Lower lobe of right lung (tissue), 2 donors: ENCODE measurements at places on chromosomes 7 and 10. TPM values are rescaled to one million over a fixed set of nuclear protein-coding genes. Genes with fewer than 3 reads are reported as not detected.

- no peaks in the 10 kb centered on the region for H3K4me1 ChIP-seq
- H3K27me3 ChIP-seq = no peaks in the 10 kb centered on the region
- H3K4me3 ChIP-seq = no peak overlapping the region
- no peak overlapping the region for H3K27ac ChIP-seq
- peaks cover 24% of the 10 kb centered on the region for H3K36me3 ChIP-seq
- no peak for DNase-seq
Observed at GRCh38 chr10:98212196-98212595, 55.8 kb downstream of the LOXL4 start.

DNA sequence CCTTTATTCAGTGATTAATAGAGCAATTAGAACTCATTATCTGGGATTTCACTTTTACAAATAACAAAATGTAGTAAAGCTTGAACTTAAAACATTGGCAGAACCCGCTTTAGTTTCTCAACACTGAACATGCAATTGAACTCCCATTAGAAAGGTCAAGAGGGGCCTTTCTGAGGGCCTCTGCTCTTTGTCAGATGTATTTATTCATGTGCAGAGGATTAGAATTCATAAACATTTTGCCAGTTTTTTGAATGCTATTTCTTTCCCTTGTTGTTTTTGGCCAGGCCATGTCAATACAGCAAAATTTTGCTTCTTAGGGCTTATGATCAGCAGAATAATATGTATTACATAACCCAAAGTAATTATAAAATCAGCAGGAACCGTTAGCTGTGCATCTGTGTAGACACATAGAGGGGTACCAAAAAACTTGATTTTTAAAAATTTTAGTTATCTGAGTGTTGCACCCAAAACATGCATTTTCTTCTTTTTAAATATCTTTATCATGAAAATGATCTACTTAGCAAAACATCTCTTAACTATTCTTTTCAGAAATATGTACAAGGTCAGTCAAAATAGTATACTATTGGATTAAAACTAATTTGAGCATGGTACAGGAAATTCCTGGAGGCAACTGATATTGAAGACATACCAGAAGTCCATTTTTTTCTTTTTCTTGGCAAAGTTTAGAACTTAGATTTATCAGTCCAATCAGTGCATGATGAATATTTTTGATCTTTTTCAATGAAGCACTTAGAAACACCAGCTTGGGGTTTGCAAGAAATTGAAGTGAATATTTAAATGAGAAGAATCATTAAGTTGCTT lies 177.5 kb downstream of the TWIST1 start:
- H3K27me3 ChIP-seq = no peaks in the 10 kb centered on the region
- DNase-seq = no peak
- H3K27ac ChIP-seq = no peak overlapping the region
- no peaks in the 10 kb centered on the region for H3K36me3 ChIP-seq

The NYAP1 gene
- 1.1 TPM for total RNA-seq

GRCh38 chr7:94400643-94401427 lies 6.1 kb downstream of the COL1A2 start:
- peaks cover 31% of the 10 kb centered on the region for H3K36me3 ChIP-seq
- H3K4me3 ChIP-seq = no peak overlapping the region

The LGI1 gene
- not detected for total RNA-seq

The STEAP1 gene
- total RNA-seq = 8.2 TPM

- H3K4me1 ChIP-seq = no peaks in the 10 kb centered on the region
- no peaks in the 10 kb centered on the region for H3K36me3 ChIP-seq
- DNase-seq = no peak
- H3K27me3 ChIP-seq = no peaks in the 10 kb centered on the region
Observed at GRCh38 chr10:77609781-77610272, 27.8 kb downstream of the KCNMA1 start.

DNA sequence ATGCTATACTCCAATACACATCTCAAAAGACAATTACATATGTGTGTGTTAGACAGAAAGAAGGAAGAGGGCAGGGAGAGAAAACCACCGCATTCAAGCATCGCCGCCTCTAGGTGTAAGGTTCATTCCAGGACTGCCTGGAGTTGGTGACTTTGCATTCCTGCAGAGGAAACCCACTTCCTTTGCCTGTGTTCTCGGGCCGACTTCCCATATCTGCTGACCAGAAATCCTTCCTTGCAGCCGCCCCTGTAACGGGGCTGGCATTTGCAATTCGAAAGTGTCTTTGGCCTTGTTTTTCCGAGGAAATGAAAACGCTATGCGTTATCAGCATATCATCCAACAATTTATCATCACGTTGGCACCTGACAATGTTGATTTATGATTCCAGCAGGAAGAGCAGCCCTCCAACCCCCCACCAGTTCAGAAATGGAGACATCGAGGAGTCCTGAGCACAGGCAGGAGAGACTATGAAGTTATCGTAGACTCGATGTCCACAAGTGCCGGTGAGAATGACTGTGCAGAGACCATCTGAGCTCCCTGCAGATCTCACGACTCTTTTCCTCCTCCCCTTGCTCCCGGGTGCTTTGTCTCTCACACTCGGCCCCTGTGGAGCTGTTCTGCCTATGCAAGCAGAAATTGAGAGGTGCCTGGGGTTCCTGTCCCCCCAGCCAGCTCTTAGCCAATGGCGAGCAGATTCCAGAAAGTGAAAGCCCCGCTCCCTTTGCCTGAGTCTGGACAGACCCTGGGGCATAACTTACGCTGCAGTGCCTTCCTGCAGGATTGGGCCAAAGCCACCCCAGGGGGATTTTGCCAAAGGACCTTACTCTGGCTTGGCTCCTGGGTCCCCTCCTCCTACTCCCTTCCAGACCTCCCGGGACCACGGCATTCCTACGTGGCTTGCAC lies 68.9 kb upstream of the FOXK1 start:
- DNase-seq = no peak
- peaks cover 22% of the 10 kb centered on the region for H3K4me1 ChIP-seq

The GNGT1 gene
- not detected for total RNA-seq

The PNLIPRP2 gene
- total RNA-seq = not detected

- H3K27me3 ChIP-seq = no peaks in the 10 kb centered on the region
- DNase-seq = peak; percentile 61
- H3K36me3 ChIP-seq = no peaks in the 10 kb centered on the region
- peak overlapping the region; percentile 68 for H3K27ac ChIP-seq
Observed at GRCh38 chr7:149714910-149715471, 58.4 kb downstream of the ZNF467 start.

DNA sequence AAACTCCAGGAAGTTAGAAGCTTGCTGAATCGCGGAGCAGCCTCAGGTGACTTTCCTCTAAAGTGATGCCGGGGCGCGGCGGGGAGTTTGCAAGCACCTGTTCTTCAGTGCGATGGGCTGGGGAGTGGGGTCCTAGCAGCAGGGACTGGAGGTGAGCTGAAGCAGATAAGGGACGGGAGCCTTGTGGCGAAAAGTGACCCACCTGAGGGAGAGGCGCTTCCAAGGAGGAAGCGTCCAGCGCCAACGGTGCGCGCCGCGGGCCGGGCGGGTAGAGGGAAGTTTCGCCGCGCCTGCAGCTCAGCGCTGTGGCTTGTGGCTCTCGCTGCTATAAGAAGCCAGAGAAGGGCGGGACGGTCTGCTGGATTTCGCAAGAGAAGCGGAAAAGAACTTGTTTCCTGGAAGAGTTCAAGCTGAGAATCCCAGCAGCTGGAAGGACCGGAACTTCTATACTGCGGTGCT lies at the start of gene STEAP4:
TSS of gene STEAP4 (minus strand) at position 305 of the 459 bp plus-strand sequence. CDS start 22,625 bp downstream, outside the sequence.
- H3K4me3 ChIP-seq = peak within 1 kb of the TSS; percentile 52
- H3K27me3 ChIP-seq = no peaks in the 10 kb centered on the region
- H3K4me1 ChIP-seq = peaks cover 24% of the 10 kb centered on the region
- DNase-seq = peak; percentile 91
- H3K36me3 ChIP-seq = no peaks in the 10 kb centered on the region

GRCh38 chr7:95396136-95397032 lies at the start of gene PON3:
TSS of gene PON3 (minus strand) at chr7:95396375. CDS start at chr7:95396350, 25 bp downstream.
- peak within 1 kb of the TSS; percentile 80 for H3K27ac ChIP-seq
- peak within 1 kb of the TSS; percentile 63 for H3K4me3 ChIP-seq
- H3K27me3 ChIP-seq = no peaks in the 10 kb centered on the region
- peak; percentile 77 for DNase-seq

DNA sequence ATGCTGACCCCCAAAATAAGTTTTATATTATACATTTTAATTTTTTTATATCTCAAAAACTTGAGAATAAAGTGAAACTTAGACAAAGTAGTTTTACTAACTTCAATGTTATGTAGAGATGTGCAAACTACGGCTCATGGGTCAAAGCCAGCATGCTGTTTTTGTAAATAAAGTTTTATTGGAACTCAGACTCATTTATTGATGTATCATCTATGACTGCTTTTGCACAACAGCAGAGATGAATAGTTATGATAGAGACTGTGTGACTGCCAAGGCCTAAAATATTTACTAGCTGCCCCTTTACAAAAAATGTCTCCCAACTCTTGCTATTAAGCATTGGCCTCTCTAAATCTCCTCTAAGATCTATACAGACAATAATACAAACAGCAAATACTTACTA lies 12.4 kb downstream of the MTPN start:
- H3K27ac ChIP-seq = peak overlapping the region; percentile 14
- no peak for DNase-seq
- no peaks in the 10 kb centered on the region for H3K27me3 ChIP-seq
- peaks cover 38% of the 10 kb centered on the region for H3K4me1 ChIP-seq

The ADCYAP1R1 gene
- total RNA-seq = 2.9 TPM

The FAM25A gene
- not detected for total RNA-seq

DNA sequence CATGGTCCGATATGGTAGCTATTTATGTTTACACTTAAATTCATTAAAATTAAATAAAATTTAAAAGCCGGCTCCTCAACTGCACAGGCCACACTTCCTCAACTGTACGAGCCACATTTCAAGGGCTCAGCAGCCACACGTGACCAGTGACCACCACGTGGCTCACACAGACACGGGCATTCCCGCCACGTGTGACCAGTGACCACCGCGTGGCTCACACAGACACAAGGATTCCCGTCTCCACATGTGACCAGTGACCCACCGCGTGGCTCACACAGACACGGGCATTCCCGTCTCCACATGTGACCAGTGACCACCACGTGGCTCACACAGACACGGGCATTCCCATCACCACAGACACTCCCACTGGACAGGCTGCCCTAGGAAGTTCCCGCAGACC lies 91.3 kb downstream of the PDGFA start:
- no peak for DNase-seq
- no peak overlapping the region for H3K27ac ChIP-seq
- H3K36me3 ChIP-seq = no peaks in the 10 kb centered on the region
- H3K4me1 ChIP-seq = no peaks in the 10 kb centered on the region

- H3K27ac ChIP-seq = no peak overlapping the region
- no peaks in the 10 kb centered on the region for H3K4me1 ChIP-seq
- no peak for DNase-seq
- H3K36me3 ChIP-seq = no peaks in the 10 kb centered on the region
- H3K4me3 ChIP-seq = no peak overlapping the region
- no peaks in the 10 kb centered on the region for H3K27me3 ChIP-seq
Observed at GRCh38 chr7:42876182-42877068, 35.4 kb downstream of the C7orf25 start.

The PLXNA4 gene
- total RNA-seq = 4.3 TPM

DNA sequence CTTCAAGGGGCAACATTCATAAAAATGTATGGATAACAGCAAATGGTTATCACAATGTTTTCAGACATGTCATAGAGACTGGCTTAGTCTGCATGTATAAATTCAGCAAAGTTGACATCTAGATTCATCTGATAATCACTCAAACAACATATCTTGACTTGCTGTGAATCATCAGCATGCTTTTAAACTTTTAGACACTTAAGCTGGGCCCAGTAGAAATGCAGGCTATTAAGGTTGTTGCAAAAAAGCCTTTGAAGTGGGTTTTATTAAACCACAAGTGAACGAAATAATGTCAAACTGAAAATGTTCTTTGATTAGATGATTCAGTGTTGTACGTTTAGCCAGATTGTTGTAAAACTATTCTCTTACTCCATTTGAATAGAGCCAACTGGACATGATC lies 759.6 kb downstream of the NXPH1 start:
- DNase-seq = no peak
- no peak overlapping the region for H3K4me3 ChIP-seq
- no peaks in the 10 kb centered on the region for H3K27me3 ChIP-seq

GRCh38 chr10:88211230-88211629 lies 347.8 kb downstream of the PTEN start:
- no peak overlapping the region for H3K27ac ChIP-seq
- no peaks in the 10 kb centered on the region for H3K36me3 ChIP-seq
- DNase-seq = no peak
- no peak overlapping the region for H3K4me3 ChIP-seq
- H3K4me1 ChIP-seq = no peaks in the 10 kb centered on the region

DNA sequence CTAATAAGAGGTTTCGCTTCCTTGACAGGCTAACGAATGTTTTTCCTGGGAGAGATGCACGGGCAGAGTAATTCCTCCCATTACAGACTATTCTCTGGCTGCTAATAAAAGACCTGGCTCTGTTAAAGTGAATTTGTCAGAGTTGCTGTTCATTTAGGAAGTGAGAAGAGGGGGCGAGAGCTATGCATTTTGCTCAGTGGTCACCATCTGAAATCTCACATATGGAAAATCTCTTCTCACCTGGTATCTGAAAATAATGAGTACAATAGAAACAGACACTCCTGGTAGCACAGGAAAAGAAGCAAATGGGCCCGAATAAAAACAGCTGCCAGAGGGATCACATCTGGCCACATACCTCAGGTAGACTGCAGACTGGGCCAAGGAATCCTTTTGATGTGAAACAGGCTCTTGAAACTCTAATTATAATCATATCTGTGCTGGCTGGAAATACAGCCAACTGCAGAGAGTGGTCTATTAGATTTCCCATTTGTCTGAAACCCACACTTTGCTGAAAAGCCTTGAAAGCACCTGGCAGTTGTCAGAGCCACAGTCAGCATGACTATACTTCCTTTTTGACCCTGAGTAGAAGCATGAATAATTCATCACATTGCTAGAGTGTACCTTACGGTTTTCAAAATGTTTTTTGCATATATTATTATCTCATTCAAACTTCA lies 33.6 kb downstream of the AOAH start:
- H3K27me3 ChIP-seq = no peaks in the 10 kb centered on the region
- DNase-seq = no peak
- H3K36me3 ChIP-seq = no peaks in the 10 kb centered on the region
- no peak overlapping the region for H3K27ac ChIP-seq
- no peaks in the 10 kb centered on the region for H3K4me1 ChIP-seq
- no peak overlapping the region for H3K4me3 ChIP-seq

DNA sequence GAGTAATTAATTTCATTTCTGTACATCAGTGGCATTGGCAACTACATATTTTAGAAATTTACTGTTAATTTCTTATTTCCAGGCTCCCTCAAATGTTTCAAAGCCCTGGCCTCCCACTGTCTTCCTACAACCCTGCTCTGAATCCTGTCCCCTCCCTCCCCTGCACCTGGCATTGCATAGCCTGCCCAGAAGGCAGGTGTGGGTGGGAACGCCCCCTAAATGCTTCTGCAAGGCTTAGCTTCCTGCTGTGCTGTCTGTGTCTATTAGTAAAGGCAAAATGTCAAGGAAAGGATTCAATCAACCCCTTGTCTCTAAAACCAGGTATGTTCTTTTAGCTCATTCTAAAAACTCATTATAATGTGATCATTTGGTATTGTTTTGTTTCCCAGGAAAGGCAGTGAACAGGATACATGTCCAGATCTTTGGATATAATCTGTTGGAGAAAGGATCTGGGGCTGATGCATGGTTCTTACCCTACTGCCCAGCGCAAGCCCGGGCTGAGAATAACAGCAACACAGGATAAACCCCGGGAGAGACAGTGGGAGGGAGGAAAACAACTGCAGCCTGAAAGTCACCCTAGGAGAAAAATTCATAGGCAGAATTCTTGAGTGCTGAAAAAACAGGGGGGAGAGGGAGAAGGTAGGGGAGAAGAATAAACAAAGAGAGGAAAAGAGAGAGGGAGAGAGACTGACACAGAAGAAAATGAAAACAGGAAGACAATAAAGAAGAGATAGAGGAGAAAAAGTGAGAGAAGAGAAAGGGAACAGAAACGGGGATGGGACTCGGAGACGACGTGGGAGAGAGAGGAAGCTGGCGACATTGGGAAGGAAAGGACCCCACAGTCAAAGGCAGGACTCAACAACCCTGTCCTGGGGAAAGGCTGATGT lies 589 bp downstream of the ZNF488 start:
- H3K27ac ChIP-seq = no peak overlapping the region
- H3K4me3 ChIP-seq = peak overlapping the region; percentile 84
- DNase-seq = no peak
- H3K27me3 ChIP-seq = peaks cover 10% of the 10 kb centered on the region
